CD8-positive, alpha-beta memory T cell (primary cell): ENCODE measurements at places on chromosomes 5 and 9. TPM values are rescaled to one million over a fixed set of nuclear protein-coding genes. Genes with fewer than 3 reads are reported as not detected.

Gene CDH6
- not detected for total RNA-seq

Gene FGD3
- 54.6 TPM for total RNA-seq

Gene PCDHA9
- total RNA-seq = not detected

Gene CTXN3
- total RNA-seq = not detected

Gene ISL1
- total RNA-seq = not detected

Gene FBXW2
- total RNA-seq = 73.2 TPM

Gene SGCD
- total RNA-seq = 0.11 TPM

Gene IER5L
- 2.8 TPM for total RNA-seq

Gene SELENOP
- 0.75 TPM for total RNA-seq

Gene FOXD4L4
- total RNA-seq = 0.27 TPM

Gene IL7R
- total RNA-seq = 272 TPM

Gene HRH2
- total RNA-seq = 29.6 TPM
